ENCODE measurements at places on chromosomes 5 and 9.

DNA sequence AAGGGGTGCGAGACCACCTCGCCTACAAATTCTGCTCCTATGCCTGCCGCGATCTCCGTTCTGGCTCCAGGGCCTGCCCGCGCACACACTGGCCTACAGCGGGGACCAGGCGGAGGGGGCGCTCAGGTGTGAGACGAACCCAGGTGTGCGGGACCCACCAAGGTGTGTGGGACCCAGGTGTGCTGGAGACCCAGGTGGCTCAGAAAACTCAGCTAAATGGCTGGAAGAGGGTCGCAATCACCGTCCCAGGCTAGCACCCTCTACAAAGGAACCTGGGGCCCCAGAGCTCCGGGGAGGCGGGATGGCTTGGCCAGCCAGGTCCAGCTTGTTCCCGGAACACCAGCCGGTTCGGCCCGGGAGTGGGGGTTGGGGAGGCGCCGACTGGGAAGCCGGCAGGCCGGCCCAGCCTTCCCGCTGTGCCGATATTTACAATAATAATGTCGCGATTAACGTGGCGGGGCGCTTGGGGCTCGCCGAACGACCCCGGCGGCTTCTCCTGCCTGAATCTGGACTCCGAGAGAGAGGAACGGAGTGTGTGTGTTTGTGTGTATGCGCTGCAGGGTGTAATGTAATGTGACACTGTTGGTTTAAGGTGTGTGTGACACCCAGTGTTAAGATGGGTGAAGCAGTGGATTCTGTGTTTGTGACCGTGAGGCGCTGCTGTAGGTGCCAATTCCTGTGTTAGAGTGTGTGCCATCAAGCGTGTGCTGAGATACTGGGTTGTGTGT is 1.4 kb downstream of the PCDH1 start:
- DNase-seq, result no peak

DNA sequence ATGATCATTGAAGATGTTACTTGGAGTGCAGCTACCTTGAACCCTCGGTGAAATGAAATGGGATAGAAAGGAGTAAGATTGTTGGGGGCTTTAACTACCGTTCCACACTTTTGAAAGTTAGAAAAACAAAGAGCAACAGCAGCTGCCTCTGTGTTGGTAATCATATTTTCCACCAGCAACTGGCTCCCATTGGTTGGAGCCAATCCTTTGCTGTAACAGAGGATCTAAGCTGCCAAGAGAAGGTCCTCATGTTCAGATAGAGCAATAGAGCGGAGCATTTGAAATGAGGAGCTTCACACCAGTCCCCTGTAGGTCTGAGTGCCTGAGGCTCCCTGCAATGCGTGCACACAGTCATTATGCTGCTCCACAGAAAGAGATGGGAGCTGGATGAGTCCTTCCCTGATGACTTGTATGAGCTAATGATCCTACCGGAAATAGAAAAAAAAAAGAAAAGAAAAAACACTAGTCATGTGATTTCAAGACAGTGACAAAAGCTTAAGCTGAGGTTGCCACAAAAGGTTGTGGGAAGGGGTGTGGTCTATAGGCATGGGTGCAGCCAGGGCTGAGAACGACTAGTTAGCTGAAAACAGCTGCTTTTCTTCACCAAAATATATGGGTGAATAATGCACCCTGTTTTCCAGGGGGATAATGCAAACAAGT is 300.7 kb downstream of the MLLT3 start:
- peak; percentile 10 for DNase-seq

GRCh38 chr9:91783876-91784672 is 166.0 kb downstream of the ROR2 start:
- no peak for DNase-seq

GRCh38 chr9:126342621-126343031 is 16.0 kb downstream of the MVB12B start:
- DNase-seq, result no peak

GRCh38 chr5:37015795-37016666 is 139.5 kb downstream of the NIPBL start:
- no peak for DNase-seq

DNA sequence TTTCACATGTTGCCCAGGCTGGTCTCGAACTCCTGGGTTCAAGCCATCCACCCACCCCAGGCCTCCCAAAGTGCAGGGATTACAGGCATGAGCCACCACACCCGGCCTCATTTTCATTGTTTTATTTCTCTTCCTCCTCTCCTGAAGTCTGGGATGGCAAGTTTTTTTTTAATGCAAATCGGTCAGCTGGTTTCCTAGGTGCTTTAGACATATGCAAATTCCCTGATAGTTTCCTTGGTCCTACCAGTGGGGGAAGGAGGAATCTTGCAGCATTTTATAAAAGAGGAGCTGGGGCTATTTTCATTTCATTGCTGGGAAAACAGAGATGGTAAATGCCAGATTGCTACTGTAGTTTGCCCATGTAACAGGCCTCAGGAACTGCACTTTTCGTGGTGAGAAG is 179.4 kb downstream of the ACTL7B start:
- DNase-seq, result no peak

DNA sequence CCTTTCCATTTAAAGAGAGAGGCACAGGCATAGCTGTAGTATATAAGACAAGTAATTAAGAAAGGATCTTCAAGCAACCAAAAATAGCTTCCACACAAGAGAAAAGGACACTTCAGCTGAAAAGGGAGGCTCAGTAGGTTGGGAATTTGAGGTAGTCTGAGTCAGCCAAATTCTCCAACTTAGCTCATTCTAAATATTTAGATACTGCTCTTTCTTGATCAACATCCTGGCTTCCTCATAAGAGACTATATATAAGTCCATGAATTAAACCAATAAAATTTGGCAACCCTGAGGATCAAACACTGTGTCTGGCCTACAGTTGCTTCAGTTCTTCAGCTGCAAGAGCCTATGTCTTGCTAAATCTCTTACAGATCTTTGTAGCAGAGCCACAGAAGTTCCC is 17.8 kb downstream of the HINT1 start:
- DNase-seq, result no peak

- no peak for DNase-seq
These were observed 49.2 kb downstream of the NACC2 start for GRCh38 chr9:136045595-136046553.

- no peak for DNase-seq
These were observed 36.3 kb downstream of the KLHL3 start for GRCh38 chr5:137699336-137700281.

GRCh38 chr9:103999375-104000062 is 94.6 kb upstream of the SMC2 start:
- no peak for DNase-seq

DNA sequence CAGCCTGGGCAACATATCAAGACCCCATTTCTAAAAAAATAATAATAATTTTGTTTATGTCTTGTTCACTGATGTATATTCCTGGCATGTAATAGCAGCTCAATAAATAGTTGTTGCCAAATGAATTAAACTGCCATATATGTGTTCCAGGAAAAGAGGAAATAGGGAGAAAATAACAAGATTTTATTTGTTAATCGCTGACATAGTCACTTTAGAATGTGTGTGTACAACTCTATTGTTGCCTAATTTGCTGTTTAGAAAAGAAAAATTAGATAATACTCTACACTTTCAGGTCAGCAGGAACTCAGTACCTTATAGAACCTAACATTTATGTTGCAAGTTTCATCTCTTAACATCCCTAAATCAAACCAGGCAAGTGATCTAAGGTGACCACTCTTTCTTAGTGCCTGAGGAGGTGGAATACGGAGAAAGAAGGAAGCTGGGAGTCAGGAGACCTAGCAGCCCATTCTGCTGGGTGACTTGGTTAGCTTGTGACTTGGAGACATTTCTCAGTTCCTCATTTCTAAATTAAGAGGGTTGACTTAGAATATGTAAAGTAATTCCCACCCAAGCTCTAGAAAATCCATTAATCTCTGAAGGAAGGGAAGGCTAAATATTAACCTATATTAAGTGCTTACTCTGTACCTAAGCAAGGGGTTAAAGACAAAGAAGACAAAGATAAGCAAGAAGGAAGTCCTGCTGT is 110.3 kb upstream of the IQGAP2 start:
- no peak for DNase-seq

DNA sequence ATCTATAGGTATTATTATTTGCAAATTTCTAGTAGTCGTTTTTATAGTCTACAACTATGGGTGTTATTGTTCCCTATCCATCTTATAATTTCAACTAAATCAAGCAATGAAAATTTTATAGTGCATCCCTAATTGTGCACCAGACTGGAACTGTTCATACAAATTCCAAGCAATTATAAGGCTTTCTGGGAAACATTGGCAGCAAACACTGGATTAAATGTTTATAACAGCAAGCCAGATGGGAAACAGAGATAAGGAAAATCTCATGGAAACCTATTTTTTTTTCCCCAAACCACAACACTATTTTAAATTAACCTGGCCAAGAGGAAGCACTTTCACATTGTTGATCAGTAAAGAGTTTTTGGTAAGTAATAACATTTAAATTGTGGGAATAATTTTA is 524.3 kb downstream of the RASEF start:
- no peak for DNase-seq

DNA sequence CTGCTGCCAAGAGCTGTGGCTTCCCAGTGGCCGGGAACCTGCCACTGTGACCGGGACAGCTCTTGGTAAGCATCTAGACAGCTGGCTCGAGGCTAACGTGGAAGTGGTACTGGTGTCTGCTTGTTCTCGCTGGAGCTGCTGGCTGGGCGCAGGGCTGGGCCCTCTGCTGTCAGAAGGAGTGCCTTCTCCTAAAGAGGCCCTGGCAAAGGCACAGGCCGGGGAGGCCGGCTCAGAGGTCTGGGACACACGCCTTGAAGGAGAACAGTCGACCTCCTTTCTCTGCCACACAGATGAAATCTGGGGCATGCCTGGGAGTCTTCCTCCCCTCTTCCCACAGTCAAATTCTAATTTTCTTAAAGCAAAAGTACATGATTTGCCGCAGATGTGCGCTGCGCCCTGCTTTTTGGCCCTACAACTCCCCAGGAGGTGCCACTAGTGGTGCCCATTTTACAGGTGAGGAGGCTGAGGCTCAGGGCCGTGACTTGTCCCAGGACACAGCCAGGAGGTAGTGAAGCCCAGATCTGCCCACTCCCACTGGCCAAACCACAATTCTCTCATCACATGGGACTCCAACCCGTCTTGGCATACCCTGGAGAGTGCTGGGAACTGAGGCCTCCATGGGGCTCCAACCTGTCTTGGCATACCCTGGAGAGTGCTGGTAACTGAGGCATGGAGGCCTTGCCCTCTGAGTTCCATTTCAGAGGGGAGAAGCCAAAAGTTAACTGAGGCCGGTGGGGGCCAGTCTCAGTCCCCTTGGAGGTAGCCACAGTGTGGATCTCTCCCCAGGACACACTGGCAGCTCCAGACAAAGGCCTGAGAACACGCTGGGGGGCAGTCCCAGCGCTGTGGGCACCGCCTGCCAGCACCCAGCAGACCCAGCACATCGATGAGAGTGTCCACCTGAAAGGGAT is 12.0 kb upstream of the RXRA start:
- DNase-seq, result no peak

GRCh38 chr9:12849486-12850003 is 74.7 kb downstream of the LURAP1L start:
- DNase-seq, result no peak

DNA sequence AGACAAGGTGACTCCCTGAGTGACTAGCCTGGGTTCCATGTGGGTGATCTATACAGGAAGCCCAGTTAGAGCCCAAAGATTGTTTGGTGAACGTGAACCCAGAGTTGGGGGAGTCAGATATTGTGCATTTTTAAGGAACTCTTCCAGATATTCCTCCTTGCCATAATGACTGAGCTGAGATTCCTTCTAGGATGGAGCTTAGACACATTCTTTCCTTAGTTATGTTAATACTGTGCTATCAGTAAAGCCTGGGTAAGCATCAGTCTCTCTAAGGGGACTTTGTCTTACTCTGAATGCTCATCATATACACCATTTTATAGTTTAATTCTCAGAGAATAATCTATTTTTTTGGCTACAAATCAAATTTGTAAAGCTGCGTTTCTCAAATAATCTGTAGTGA is 68.1 kb downstream of the FOXB2 start:
- no peak for DNase-seq

- DNase-seq, result no peak
These were observed 315.6 kb downstream of the PRR16 start for GRCh38 chr5:120779674-120780073.

GRCh38 chr9:134922932-134923240 is 5.2 kb upstream of the FCN1 start:
- DNase-seq, result no peak

GRCh38 chr5:160450164-160450932 is 28.7 kb downstream of the PTTG1 start:
- no peak for DNase-seq
